ENCODE measurements at places on chromosomes 6 and 20.

- DNase-seq, result no peak
Measured at GRCh38 chr6:11232770-11233626, 530 bp upstream of the NEDD9 start.

- DNase-seq, result no peak
Measured at GRCh38 chr6:118668761-118669385, 17.5 kb upstream of the CEP85L start.

DNA sequence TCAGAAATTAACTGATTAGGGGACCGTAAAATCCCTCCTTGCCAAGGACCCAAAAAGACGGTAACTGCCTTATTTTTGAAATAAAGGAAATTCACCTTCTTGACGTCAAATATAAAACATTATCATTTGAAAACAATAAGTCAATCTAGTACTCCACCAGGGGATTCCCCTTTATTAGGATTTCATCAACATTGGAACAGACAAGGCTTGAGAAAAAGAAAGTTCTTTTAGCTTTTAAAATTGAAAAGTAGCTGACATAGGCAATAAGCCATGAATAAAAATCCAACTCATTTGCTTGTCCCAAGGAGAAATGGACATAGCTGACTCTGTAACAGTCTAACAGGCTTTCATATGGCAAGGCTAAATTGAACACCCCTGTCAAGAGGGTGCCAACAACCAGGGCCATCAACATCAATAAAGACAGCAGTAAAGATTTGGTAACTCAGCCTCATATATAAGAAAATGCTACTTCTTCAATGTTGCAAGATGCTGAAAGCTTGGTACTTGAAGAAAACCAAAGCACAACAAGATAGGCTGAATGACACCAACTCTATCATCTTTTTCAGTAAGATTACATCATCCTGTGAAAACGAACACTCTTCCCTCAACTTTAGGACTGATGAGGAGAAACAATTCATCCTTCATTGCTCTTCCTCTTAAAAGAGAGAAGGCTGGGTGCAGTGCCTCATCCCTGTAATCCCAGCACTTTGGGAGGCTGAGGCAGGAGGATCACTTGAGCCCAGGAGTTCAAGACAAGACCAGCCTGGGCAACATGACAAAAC lies 121.0 kb upstream of the PRDM1 start:
- no peak for DNase-seq

DNA sequence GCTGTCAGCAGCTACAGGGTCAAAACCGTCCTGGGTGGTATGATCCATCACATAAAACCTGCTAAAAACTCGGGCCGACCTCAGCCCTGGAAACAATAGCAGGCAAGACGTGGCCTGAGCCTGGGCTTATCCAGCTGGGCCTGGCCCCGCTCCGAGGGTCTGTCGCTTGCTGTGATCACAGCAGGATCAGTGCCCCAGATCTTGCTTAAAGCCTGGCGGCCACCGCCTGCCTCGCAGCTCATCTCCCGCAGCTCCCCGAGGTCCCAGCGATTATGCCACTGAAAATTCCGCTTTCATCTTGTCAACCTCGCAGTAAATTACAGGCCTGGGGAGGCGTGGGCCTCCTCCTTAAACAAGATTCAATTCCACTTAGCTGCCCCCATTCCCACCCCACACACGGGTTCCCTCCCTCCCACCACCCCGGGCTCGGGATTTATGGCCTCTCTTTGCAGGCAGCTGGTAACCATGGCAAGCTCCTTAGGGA lies 40.1 kb downstream of the CDH22 start:
- no peak for DNase-seq

GRCh38 chr6:164929408-164929977 lies 379.9 kb downstream of the C6orf118 start:
- no peak for DNase-seq

GRCh38 chr6:161356167-161356854 lies 82.5 kb upstream of the AGPAT4 start:
- no peak for DNase-seq

DNA sequence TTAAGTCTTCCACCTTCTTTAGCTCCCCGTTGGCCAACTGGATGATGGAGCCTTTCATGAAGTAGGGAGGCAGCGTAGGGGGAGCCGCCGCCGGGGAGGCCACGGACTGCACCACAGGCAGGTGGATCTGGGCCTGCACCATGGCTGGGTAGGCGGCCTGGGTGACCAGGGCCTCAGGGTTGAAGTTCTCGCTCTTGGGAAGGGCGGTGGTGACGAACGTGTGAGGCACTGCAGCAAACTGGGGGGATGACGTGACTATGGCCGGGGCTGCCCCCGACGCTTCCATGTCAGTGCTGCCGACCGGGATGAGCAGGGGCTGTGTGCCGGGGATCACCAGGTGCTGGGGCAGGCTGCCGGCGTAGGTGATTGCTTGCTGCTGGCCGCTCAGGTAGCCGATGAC lies 88.1 kb downstream of the GMPR start:
- DNase-seq, result no peak

DNA sequence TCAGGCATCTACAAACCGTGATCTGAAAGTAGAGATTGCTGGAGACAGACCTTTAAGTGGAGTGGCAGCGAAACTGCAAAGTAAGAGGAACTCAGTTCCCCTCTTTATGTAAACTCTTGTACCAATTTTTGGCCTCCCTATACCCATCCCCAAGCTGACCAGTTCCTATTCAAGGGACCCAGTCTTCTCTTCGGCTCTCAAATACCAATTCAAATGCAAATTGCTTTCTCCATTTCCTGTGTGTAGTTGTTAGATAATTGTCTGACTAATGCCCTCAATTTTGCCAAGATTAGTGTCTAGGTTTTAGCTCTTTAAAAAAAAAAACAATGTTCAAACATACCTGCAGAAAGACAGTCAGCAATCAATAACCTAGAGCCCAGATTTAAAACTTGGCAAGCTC lies 150.9 kb downstream of the EYA4 start:
- no peak for DNase-seq

- DNase-seq, result no peak
Measured at GRCh38 chr20:35240083-35240810, 13.8 kb downstream of the MMP24 start.

- DNase-seq, result no peak
Measured at GRCh38 chr20:11041396-11041795, 367.6 kb upstream of the JAG1 start.

DNA sequence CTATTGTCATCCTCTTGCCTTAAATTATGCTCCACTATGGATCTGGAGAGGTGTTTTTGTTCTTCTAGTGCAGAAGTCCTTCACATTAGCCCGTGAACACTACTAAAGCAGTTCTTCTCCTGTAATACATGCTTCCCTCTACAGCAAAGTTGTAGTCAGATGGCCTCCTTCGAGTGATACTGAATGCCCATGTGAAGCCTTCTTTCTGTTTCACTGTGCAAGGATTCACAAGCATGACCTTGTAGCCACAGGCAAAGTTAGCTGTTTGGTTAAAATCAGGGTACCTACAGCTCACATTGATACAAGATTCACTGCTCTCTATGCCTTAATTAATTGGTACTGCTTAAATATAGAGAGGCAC lies 47.6 kb downstream of the ARHGAP18 start:
- DNase-seq, result no peak

- no peak for DNase-seq
Measured at GRCh38 chr6:168188369-168189199, 109.6 kb upstream of the FRMD1 start.

GRCh38 chr6:67358241-67358640 lies 1276.8 kb upstream of the ADGRB3 start:
- DNase-seq, result no peak
